Spleen (tissue), 13 donors: ENCODE measurements at places on chromosomes 2 and 18. TPM values are rescaled to one million over a fixed set of nuclear protein-coding genes. Genes with fewer than 3 reads are reported as not detected.

Gene DQX1
- 0.50 TPM for total RNA-seq

DNA sequence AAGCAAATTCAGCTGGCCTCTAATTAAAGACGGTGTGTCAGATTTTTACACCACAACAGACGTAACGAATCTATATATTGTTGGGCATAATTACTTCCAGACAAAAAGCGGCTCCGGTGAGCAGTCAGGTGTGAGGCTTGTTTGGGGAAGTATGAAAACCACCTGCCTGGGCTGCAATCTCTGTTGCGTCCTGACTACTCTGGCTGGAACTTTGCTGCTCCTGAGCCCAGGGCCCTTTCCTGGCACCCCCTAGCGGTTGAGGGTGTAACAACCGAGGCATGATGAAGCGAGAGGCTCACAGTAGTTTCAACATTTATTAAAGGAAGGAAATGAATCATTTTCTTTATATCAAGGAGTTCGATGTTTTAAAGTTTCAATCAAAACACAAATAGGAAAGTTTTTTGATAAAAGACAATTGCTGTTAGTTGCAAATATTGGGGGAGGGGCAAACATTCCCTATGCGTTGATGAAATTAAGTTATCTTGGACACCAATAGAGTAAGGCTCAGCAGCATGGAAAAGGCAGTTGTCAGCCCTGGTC, 10.6 kb upstream of the ITGB6 start:
- no peak overlapping the region for H3K4me3 ChIP-seq
- peaks cover 35% of the 10 kb centered on the region for H3K4me1 ChIP-seq
- H3K27ac ChIP-seq = no peak overlapping the region
- no peaks in the 10 kb centered on the region for H3K27me3 ChIP-seq

GRCh38 chr18:60377778-60378469, 5.3 kb upstream of the MC4R start:
- DNase-seq = no peak
- no peaks in the 10 kb centered on the region for H3K36me3 ChIP-seq
- no peak overlapping the region for H3K27ac ChIP-seq
- H3K4me3 ChIP-seq = no peak overlapping the region
- H3K27me3 ChIP-seq = no peaks in the 10 kb centered on the region

Gene TUBA4B
- not detected for total RNA-seq

DNA sequence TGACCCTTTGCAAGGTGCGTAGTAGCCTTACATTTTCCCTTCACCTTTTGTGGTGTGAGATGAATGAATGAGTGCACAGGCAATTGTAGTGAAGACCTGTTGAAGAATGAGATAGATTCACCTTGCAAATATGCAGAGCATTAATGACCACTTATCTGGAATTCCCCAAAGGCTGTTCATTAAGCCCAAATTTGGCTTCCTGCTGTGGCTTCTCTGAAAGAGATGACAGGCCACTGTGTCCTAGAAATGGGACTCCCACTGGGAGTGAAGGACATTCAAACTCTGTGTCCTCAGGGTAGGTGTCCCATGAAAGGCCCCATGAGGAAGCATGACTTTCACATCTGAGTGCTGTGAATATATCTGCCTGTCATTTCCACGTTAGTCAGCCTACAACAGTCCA, 1821.8 kb upstream of the PIK3C3 start:
- no peaks in the 10 kb centered on the region for H3K4me1 ChIP-seq
- no peak for DNase-seq
- no peak overlapping the region for H3K4me3 ChIP-seq
- no peak overlapping the region for H3K27ac ChIP-seq

- H3K4me1 ChIP-seq = peaks cover 6% of the 10 kb centered on the region
- no peaks in the 10 kb centered on the region for H3K36me3 ChIP-seq
These were observed 42.1 kb downstream of the RAPH1 start for GRCh38 chr2:203492965-203493364.

Gene HOXD8
- total RNA-seq = 13.0 TPM

DNA sequence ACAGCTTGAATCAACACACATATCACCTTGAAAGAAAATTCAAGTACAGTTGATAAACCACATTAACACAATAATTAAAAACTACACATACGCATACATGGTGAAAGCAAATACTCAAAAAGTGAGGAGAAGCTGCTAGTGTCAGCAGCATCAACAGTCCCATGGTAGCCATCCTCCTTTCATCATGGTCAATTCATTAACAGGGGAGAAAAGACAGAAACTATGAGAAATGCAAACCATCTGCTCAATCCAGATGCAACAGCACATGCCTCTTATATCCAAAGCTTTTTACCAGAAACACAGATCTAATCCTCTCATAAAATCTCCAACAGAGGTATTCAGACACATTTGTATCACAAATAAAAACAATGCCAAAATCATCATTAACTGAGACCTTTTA, 81.9 kb upstream of the CHRNA1 start:
- H3K27ac ChIP-seq = no peak overlapping the region
- no peaks in the 10 kb centered on the region for H3K27me3 ChIP-seq
- H3K36me3 ChIP-seq = no peaks in the 10 kb centered on the region
